ENCODE measurements at places on chromosomes 11 and 22.

DNA sequence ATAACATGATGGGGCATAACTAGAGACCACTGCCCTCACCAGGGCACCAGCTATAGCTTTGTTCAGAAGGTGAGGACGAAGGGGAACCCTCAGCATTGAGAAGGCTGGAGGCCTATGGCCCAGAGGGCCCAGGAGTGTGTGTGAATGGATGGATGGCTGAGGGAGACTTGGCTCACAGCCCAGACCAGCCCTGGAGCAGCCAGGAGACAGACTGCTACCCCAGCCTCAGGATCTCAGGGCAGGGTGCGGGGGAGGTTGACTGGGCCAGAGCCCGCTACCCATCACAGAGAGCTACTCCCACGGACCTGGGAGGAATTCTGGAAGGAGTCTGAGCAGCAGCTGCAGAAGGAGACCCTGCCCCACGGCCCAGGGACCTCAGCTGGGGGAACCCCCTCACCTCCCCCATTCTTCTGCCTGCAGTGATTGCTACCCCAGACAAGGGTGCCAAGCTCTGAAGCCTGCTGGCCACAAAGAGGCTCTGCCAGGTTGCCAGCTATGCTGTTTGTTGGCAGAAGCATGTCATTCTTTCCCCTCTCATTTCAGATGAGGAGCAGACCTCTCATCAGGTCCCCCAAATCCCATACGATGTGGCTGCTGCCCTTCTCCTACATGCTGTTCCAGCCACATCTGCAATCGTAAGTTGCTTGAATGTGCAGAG, 5.4 kb upstream of the CSDC2 start:
- no peak for DNase-seq

DNA sequence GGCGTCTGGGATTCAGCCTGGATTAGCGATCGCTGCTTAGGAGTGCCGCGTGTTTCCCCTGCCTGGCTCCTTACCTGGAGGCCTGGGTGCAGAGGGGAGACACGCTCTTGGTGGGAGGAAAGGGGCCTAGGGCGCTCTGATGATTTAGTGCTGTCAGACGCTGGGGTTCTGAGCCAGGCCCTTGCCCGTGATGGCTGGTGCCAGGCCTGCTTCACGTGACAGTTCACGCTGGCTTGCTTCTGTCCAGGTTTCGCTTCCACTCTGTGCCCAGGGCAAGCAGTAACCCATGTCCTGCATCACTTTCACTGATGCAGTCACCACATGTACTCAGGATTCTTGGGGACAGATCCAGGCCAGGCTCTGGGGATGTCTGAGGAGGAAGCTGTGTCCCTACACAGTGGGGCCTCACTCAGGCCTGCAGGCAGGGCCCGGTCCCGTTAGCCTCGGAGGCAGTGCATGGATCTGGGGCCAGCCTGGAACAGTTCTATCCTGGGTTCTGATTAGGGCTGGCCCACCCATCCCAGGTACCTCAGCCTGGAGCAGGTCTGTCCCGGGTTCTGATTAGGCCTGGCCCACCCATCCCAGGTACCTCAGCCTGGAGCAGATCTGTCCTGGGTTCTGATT, 1220.9 kb downstream of the BRD1 start:
- DNase-seq, result no peak

DNA sequence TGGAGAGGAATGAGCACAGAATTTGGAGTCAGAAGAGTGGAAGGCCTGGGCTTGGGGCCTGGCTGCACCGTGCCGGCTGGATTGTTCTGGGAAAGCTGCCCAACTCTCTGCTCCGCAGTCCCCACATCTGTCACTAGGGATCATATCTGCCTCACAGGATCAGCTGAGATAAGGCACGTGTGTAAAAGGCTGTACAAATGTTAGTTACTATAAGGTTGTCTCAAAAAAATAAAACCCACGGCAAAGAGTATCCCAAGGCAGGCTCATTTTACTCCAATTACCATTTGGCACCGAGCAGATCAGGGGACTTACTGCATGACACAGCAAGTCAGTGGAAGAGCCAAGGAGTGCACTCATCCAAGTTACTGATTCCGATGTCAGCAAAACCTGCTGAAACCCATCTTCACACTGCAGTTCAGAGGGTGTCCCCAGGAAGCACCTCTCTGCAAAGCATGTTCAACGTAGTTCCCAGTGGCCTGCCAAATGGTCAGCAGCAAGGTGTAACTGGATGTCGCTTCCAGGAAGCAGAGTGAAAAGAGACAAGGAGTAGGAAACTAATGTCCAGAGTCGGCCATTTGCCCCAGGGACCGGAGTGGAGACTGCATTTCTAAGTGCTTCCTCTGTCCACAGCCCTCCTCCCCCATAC, 18.1 kb upstream of the MRTFA start:
- DNase-seq, result no peak

GRCh38 chr11:12564012-12564411, 110.2 kb upstream of the TEAD1 start:
- DNase-seq, result no peak

DNA sequence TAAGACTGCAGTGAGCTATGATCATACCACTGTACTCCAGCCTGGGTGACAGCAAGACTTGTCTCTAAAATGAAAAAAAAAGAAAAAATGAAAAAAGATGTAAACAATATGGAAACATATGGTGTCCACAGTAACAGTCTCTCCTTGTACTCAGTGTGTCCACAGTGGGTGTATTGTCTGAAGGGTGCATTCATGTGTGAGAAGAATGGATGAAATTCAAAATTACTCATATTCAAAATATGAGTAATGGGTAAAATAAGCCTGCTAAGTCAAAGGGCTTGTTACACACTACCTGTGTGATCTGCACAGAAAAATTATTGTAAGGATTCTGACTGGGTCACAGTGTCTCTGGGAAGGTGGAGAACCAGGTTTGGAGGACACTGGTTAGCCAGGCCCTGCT, 26.9 kb downstream of the PPFIA1 start:
- DNase-seq, result no peak

DNA sequence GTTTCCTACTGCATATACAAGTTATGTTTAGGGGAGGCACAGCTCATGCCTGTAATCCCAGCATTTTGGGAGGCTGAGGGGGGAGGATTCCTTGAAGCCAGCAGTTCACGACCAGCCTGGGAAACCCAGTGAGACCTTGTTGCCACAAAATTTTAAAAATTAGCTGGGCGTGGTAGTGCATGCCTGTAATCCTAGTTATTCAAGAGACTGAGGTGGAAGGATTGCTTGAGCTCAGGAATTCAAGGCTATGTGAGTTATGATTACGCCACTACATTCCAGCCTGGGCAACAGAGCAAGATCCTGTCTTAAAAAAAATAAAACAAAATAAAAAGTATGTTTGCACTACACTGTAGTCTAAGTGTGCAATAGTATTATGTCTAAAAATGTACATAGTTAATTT, 108.8 kb upstream of the TEAD1 start:
- DNase-seq, result no peak

- no peak for DNase-seq
Observed at GRCh38 chr11:67562963-67563704, 20.5 kb upstream of the GSTP1 start.

DNA sequence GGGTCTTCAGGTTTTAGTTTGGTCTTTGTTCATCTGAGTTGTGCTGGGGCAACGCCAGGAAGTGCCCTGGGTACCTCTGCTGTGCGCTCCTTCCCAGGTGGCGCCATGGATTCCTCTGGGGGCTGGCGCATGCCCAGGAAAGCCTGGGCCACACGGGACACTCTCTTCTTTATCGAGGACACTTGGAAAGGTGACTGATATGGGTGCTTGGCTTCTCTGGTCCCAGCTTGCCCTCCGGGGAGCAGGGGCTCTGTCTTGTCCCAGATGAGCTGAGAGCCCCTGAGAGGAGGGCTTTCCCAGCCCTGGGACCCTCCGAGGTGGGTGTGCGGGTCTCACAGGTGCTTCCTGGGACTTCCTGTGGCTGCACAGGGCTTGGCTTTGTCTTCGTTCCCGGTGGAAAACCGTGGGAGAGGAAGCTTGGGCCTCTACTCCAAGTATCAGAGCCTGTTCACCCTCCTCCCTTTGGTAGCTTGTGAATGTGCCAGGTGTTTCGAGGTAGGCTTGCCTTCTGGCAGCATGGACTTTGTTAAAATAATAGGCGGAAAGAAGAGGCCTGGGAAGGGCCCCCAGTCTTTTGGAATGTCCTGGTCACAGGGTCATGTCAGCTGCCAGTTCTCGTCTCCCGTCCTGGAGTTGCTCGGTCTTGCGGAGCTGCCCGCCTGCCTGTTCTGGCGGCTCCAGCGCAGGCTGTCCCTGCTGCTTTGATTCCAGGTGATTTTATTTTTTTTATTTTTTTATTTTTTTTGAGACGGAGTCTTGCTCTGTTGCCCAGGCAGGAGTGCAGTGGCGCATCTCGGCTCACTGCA, 10.1 kb upstream of the NEAT1 start:
- DNase-seq, result peak; percentile 37

DNA sequence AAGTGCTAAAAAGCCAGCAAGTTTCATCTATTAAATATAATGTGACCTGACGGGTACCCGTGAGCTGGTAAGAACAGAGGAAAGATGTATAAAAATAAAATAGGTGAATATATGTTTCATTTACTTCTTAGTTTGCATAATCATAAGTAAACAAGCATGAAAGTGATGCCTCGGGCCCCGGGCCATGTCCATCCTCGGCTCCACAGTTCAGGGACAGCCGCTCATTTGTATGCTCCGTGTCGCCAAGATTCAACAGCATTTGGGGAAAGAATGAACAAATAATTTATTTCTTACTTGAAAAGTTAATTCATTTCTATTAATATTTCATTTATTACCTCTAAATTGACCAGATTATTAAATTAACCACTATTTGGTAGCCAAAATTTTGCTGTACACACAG, 251.8 kb downstream of the NTM start:
- DNase-seq, result no peak

- peak; percentile 25 for DNase-seq
Observed at GRCh38 chr11:1701091-1701807, 4.3 kb downstream of the KRTAP5-6 start.

All from CD8-positive, alpha-beta memory T cell (primary cell).